ENCODE measurements at places on chromosomes 13 and 19. TPM values are rescaled to one million over a fixed set of nuclear protein-coding genes. Genes with fewer than 3 reads are reported as not detected.

GRCh38 chr13:74696148-74696922 is 562.1 kb upstream of the KLF12 start:
- no peak for DNase-seq

CASP14 gene
- not detected for total RNA-seq

- no peak for DNase-seq
These were observed 124.1 kb upstream of the MCF2L start for GRCh38 chr13:112844879-112845278.

DNA sequence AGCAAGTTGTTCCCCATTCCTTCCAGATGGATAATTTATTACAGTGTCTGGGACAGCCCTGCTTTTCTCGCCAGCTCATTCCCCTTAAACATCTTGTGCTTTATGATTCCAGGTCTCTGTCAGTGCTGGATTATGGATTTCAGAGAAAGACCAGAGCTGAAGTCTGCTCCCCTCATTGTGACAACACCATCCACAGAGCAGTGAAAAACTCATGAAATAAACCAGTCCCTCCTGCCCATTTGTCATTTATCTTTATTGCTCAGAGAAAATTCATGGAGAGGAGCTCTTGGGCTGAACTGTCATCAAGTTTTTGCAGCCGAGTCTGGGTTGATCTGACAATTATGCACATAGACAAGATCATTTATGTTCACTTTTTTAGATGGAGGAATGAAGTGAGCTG is 92.7 kb upstream of the GPR12 start:
- DNase-seq = no peak

MYO1F gene
- total RNA-seq = 0.16 TPM

ZSCAN22 gene
- total RNA-seq = 4.6 TPM
